ENCODE measurements at places on chromosomes 1 and 21. TPM values are rescaled to one million over a fixed set of nuclear protein-coding genes. Genes with fewer than 3 reads are reported as not detected.

ADAMTS5 gene
- 5.6 TPM for total RNA-seq

CYP4B1 gene
- total RNA-seq: 210 TPM

LDLRAD1 gene
- total RNA-seq: 13.7 TPM

SERPINC1 gene
- total RNA-seq: 0.30 TPM
